ENCODE measurements at places on chromosomes 2 and 18. TPM values are rescaled to one million over a fixed set of nuclear protein-coding genes. Genes with fewer than 3 reads are reported as not detected.
A peak's percentile ranks its signal among the peaks of the same experiment; 100 is the strongest.

Gene ST8SIA5
- not detected for polyA plus RNA-seq

Gene APCDD1
- polyA plus RNA-seq = 2.8 TPM

Gene ARHGAP25
- 18.1 TPM for polyA plus RNA-seq

GRCh38 chr2:10538224-10538894 lies 90.2 kb upstream of the ODC1 start:
- H3K27me3 ChIP-seq = no peaks in the 10 kb centered on the region
- no peak overlapping the region for H3K27ac ChIP-seq
- no peaks in the 10 kb centered on the region for H3K36me3 ChIP-seq
- no peak overlapping the region for H3K4me3 ChIP-seq
- no peaks in the 10 kb centered on the region for H3K4me1 ChIP-seq

DNA sequence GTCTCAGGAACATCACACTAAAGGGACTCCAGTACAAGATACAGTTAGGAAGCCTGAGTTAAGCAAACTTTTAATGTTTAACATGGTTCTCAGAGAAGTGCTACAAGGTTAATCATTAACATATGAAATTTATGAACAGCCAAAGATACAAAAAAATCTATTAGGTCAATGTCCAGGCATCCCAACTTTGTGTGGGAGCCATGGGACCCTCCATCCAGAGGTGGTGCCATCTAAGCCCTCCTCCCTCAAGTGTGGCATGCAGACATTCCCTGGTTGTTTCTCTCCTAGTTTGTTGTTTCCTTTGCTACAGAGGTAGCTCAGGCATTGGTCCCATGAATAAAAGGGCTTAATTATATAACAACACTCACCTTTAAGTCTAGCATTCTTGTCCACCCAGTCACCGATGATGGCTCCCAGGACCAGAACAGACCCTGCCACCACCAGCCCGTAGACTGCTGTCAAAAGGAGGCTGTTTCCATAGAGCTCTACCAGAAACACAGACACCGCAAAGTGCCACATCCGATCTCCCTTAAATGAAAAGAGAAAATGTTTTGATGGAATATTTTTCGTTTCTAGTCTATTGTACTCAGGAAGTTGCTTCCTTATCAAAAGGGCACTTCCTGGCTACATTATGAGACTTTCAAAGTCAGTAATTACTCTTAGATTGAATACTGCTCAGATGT lies 5.7 kb downstream of the SLC40A1 start:
- peaks cover 14% of the 10 kb centered on the region for H3K4me1 ChIP-seq
- no peak overlapping the region for H3K4me3 ChIP-seq
- peak overlapping the region; percentile 16 for H3K27ac ChIP-seq
- H3K36me3 ChIP-seq = peaks cover 51% of the 10 kb centered on the region
- no peaks in the 10 kb centered on the region for H3K27me3 ChIP-seq
- no peak for DNase-seq

GRCh38 chr2:68506170-68506569 lies 38.8 kb downstream of the APLF start:
- no peak overlapping the region for H3K27ac ChIP-seq
- H3K4me3 ChIP-seq = no peak overlapping the region
- no peaks in the 10 kb centered on the region for H3K36me3 ChIP-seq
- no peaks in the 10 kb centered on the region for H3K4me1 ChIP-seq
- H3K27me3 ChIP-seq = no peaks in the 10 kb centered on the region

- no peak for DNase-seq
- no peak overlapping the region for H3K27ac ChIP-seq
- no peak overlapping the region for H3K4me3 ChIP-seq
- no peaks in the 10 kb centered on the region for H3K36me3 ChIP-seq
- H3K4me1 ChIP-seq = no peaks in the 10 kb centered on the region
These were observed 57.6 kb upstream of the ZNF532 start for GRCh38 chr18:58806826-58807714.

- H3K4me3 ChIP-seq = no peak overlapping the region
- H3K27ac ChIP-seq = no peak overlapping the region
- H3K4me1 ChIP-seq = no peaks in the 10 kb centered on the region
- no peak for DNase-seq
- H3K36me3 ChIP-seq = no peaks in the 10 kb centered on the region
These were observed 108.0 kb downstream of the LRRC30 start for GRCh38 chr18:7338846-7339245.

Gene RESP18
- not detected for polyA plus RNA-seq

Gene LRRC30
- not detected for polyA plus RNA-seq

DNA sequence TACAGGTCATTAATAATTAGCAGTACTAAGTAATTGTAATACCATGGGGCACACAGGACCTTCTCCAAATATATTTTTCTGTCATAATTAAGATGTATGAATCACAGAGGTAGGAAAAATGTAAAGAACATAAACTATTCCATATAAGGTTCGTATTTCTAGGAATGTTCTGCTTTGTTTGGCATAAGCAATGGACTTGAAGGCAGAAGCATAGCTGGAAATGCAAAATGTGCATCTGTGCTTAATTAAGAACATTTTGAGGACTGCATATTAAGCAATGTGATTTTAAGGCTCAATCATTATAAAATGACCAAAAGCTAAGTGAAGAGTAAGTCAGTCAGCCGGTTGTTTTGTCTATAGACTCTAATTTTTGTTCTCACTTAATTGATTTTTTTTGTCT lies 123.2 kb downstream of the RBM43 start:
- no peaks in the 10 kb centered on the region for H3K27me3 ChIP-seq
- H3K36me3 ChIP-seq = no peaks in the 10 kb centered on the region
- no peak overlapping the region for H3K4me3 ChIP-seq
- DNase-seq = no peak
- no peak overlapping the region for H3K27ac ChIP-seq
- H3K4me1 ChIP-seq = no peaks in the 10 kb centered on the region

Gene TEKT4
- polyA plus RNA-seq = not detected

DNA sequence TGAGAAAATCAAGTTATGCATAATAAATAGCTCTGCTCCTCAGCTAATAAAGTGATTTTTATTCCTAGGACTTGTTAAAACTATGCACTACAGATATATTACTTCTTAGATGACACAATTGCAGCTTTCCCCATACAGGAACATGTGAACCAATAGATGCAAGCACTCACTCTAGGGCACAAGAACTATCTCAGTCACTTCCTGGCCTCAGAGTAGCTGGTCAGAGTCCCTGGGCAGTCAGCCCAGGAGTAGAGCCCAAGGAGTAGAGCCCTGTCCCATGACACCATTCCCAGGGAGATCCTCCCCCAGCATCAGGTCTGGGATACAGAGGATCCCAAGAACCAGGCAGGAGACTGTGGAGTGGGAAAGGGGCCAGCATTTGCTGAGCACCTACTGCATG lies 2.7 kb downstream of the TNS1 start:
- peak overlapping the region; percentile 73 for H3K27ac ChIP-seq
- H3K27me3 ChIP-seq = no peaks in the 10 kb centered on the region
- no peak overlapping the region for H3K4me3 ChIP-seq
- peak; percentile 85 for DNase-seq
- H3K4me1 ChIP-seq = no peaks in the 10 kb centered on the region
- no peaks in the 10 kb centered on the region for H3K36me3 ChIP-seq

GRCh38 chr2:159939946-159940345 lies 122.5 kb downstream of the PLA2R1 start:
- H3K4me3 ChIP-seq = no peak overlapping the region
- H3K27me3 ChIP-seq = no peaks in the 10 kb centered on the region
- no peak for DNase-seq
- no peaks in the 10 kb centered on the region for H3K36me3 ChIP-seq
- H3K27ac ChIP-seq = no peak overlapping the region

GRCh38 chr2:163877316-163877715 lies 141.5 kb upstream of the FIGN start:
- DNase-seq = no peak
- no peak overlapping the region for H3K4me3 ChIP-seq
- no peaks in the 10 kb centered on the region for H3K27me3 ChIP-seq
- H3K27ac ChIP-seq = no peak overlapping the region
- no peaks in the 10 kb centered on the region for H3K36me3 ChIP-seq

Gene FAM210A
- 11.3 TPM for polyA plus RNA-seq

Gene REG1A
- 10.9 TPM for polyA plus RNA-seq

GRCh38 chr18:28485918-28486317 lies 309.0 kb upstream of the CDH2 start:
- H3K27ac ChIP-seq = no peak overlapping the region
- no peaks in the 10 kb centered on the region for H3K4me1 ChIP-seq

DNA sequence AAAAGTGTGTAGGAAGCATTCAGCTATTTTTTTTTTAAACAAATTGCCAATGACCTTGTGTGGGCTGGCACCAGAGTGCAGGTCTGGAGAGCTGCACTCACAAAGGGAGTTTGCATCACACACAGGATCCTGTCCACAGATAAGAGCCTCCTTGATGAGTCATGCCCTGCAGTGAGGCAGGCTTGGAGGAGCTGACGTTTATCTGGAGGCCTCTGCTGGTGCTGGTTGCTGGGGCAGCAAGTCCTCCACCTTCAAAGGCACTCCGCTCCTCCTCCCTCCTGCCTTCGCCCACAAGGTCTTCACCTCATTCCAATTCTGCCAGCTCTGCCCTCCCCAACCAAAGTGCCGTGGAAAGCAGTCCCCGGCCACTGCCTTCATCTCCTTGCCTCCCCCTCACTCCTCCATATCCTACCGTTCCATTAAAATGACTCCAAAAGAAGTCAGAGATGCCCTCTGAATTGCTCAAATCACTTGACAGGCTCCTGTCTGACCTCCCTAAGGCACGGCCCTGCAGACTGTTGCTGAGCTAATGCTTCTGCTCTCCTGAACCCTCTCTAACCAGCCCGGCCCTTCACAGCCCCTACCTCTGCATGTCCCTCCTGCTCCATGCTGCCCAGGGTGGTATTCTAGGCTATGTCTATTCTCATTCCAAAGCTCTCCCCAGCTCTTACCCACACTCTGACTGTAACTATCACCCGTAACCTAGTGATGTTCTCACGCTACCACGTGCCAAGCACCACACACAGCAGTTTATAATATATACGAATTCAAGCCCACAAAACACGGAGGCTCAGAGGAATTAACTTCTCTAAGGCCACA lies 30.9 kb downstream of the LONRF2 start:
- H3K27me3 ChIP-seq = no peaks in the 10 kb centered on the region
- H3K4me3 ChIP-seq = no peak overlapping the region
- peak overlapping the region; percentile 68 for H3K27ac ChIP-seq
- DNase-seq = peak; percentile 85

DNA sequence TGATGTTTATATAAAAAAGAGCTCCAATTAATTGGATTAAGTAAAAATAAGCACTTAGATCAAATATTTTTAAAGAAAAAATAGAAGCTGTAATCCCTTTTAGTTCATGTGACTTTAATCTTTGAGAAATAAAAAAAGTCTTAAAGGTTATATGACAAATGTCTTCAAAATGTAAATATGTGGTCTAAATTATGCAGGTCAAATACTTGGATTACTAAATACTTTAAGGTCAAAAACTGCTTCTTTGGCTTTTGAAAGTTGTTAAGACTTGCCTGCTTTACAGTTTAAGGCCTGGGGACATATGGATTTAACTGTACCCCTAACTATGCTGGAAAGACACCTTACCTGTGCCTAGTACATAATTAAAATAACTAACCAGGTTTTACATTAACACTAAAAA lies 15.5 kb upstream of the PDK1 start:
- H3K36me3 ChIP-seq = no peaks in the 10 kb centered on the region
- no peak overlapping the region for H3K27ac ChIP-seq
- no peak overlapping the region for H3K4me3 ChIP-seq
- no peak for DNase-seq

GRCh38 chr2:198456418-198456817 lies 652.0 kb downstream of the PLCL1 start:
- H3K27ac ChIP-seq = no peak overlapping the region
- H3K4me1 ChIP-seq = no peaks in the 10 kb centered on the region
- H3K4me3 ChIP-seq = no peak overlapping the region
- H3K27me3 ChIP-seq = no peaks in the 10 kb centered on the region

DNA sequence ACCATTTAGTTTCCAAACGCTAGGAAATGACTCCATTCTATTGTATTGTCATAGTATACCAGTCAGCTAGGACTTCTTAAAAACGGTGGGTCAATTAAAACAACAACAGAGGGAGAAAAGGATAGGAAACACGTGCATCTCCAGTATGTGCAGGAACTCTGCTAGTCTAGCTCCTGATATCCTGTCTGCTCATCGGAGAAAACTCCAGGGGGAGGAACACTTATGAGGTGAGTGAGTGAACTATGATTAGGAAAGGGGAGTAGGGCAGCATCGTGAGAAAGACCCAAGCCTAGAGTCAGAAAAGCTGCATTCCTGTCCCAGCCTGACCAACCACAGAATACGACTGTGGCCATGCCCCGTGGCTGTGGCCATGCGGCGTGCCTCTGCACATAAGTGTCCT lies 34.2 kb downstream of the DTNB start:
- H3K4me3 ChIP-seq = no peak overlapping the region
- H3K27ac ChIP-seq = no peak overlapping the region
- H3K27me3 ChIP-seq = no peaks in the 10 kb centered on the region
- no peak for DNase-seq
- H3K4me1 ChIP-seq = no peaks in the 10 kb centered on the region

Gene GALR1
- polyA plus RNA-seq = 0.16 TPM

Gene ITPRIPL1
- polyA plus RNA-seq = not detected

Gene UGT1A10
- 19.7 TPM for polyA plus RNA-seq

Gene IL1R2
- 21.6 TPM for polyA plus RNA-seq

Gene PTH2R
- polyA plus RNA-seq = not detected

Gene CROCC2
- polyA plus RNA-seq = not detected

GRCh38 chr2:231568785-231569435 lies 23.8 kb upstream of the TEX44 start:
- H3K4me3 ChIP-seq = no peak overlapping the region
- H3K27me3 ChIP-seq = no peaks in the 10 kb centered on the region
- no peaks in the 10 kb centered on the region for H3K4me1 ChIP-seq
- H3K27ac ChIP-seq = no peak overlapping the region

Gene SH3RF3
- polyA plus RNA-seq = 3.4 TPM

DNA sequence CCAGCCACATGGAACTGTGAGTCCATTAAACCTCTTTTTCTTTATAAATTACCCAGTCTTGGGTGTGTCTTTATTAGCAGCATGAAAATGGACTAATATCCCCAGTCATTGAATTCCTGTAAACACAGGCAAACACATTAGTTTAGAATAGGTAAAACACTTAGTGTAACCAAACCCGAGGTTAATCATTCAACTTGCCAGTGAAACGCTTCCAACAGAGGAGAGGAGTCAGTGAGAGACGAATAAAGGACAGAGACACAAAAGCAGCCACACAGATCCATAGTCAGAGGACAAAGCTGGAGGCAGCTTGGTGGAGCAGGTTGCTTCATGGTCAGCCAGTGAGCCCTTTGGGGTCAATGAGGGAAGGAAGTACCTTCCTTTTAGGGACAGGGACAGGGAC lies 348.1 kb downstream of the TGIF1 start:
- no peak overlapping the region for H3K27ac ChIP-seq
- H3K27me3 ChIP-seq = no peaks in the 10 kb centered on the region

Gene SLC4A3
- polyA plus RNA-seq = under 0.01 TPM

DNA sequence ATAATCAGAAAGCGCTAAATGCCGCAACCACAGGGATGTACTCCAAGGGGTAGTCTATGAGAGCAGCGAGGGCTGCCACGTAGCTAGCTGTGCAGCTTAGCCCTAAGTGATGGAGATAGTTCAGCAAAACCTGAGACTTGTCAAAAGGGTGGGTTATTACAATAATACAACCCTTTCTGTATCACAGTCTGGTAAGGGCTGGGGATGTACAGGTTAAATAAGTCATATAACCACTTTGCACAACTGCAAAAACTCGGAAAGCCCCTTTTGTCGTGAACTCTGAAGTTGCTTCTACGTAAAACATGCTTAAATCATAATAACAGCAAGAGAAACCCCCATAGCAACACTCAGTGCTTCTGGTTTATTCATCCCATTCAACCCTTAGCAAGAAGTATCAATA lies 598.8 kb downstream of the SUCLG1 start:
- no peaks in the 10 kb centered on the region for H3K4me1 ChIP-seq
- DNase-seq = no peak
- H3K27ac ChIP-seq = no peak overlapping the region
- no peaks in the 10 kb centered on the region for H3K36me3 ChIP-seq
- H3K27me3 ChIP-seq = no peaks in the 10 kb centered on the region

- DNase-seq = no peak
- no peaks in the 10 kb centered on the region for H3K27me3 ChIP-seq
- H3K4me1 ChIP-seq = no peaks in the 10 kb centered on the region
- H3K4me3 ChIP-seq = no peak overlapping the region
These were observed 56.5 kb downstream of the MTX2 start for GRCh38 chr2:176325732-176326131.

Gene TLX2
- polyA plus RNA-seq = 1.0 TPM

All from sigmoid colon (tissue), 7 donors.